ENCODE measurements at places on chromosomes 16 and 17.

DNA sequence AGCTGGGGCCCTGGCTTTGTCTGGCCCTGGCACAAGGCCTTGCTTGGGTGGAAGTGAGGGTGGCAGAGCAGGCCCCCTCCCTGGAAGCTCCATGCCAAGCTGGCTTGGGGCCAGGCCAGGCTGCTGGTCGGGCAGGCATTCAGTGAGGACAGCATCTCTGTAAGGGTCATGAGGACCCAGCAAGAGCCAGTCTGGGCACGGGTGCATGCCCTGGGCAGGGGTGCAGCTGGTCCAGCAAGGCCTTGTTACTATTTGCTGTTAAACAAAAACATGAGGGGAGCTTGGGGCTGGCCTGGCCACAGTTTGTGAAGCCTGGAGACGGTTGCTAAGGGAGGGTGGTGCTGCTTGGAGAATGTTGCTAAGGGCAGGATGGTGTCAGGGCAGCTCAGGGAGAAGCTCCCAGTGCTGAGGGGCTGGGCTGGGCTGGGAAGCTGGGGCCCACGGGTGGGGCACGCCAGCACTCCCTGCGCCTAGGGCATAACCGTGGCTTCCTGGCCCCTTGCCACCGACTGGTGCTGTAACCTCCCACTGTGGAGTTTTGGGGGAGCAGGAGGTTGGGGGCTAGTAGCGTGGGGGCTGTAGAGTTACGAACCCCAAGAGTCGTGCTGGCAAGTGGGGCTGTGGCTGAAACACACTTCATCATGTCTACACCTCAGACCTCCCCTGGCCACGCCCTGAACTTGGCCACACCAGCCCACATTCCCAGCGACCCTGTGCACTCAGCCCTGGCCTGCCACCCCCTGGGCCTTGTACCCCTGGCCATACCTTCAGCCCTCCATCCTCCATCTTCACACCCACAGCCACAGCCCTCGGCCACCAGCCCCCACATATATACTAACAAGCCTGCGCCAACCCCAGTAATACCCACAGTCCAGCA is 1.6 kb downstream of the TPPP3 start:
- no peak for DNase-seq

GRCh38 chr16:25823891-25824290 is 132.1 kb downstream of the HS3ST4 start:
- no peak for DNase-seq

- DNase-seq, result no peak
Measured at GRCh38 chr17:49725452-49726130, 17.8 kb upstream of the SLC35B1 start.

DNA sequence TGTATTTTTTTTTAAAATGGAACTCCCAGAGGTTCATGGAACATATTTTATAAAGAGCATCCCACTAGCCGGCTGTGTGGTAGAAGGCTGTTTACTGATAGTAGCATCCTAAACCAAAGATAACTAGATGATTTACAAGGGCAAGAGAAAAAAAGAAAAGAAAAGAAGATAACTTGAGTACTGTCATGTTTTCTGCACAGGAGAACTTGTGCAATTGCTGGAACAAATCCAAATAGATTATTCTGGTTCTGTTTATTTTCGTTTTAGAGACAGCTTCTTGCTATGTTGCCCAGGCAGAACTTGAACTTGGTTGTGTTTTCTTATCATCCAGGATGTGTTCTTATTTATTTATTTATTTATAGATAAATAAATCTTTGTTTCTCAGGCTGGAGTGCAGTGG is 20.9 kb upstream of the PPM1D start:
- DNase-seq, result no peak

DNA sequence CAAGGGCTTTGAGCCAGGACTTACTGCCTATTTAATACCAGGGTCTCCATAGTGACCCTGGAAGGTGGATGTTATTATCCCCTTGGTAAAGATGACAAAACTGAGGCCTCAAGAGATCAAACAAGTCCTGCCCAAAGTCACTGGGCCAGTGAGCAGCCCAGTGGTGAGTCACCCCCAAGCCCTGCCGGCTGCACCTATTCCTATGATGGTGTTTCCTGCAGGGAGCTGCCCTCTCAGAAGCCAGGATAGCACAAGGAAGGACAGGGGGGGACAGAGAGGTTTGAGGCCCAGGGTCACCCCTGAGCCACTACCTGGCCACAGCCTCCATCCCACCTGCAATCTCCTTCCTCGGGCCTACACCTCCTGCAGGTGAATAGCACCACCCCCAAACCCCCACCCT is 90.9 kb downstream of the SDK2 start:
- no peak for DNase-seq
